Ammon's horn (tissue), 1 donor: ENCODE measurements at places on chromosomes 11 and 22.

DNA sequence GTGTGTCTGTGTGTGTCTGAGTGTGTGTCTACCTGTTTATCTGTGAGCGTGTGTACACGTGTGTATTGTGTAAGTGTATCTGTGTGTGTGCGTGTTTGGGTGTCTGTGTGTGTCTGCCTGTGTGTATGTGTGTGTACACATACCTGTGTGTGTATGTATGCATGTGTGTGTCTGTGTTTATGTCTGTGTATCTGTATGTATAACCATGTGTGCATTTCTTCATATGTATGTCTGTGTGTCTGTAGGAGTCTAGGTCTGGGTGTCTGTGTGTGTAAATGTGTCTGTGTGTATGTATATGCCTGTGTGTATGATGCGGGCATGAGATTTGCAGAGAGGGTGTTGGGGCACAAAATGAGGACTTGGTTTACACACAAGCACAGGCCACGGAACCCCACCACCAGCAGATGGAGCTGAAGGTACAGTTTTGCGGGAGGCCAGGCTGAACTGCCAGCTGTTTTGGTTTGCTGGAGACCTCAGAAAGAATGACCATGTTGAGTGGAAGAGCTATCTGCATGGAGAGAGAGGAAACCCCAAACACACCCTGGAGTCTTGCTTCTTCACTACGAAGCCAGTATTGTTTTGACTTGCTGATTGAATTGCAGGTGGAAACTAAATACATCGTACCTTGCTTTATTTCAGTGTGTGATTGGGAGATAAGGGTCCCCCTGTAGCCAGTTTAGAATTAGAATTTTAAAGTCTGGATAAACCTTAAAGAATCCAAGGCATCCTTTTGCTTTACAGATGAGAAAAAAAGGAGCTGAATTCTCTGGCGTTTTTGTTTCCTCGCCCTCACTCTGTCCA lies 497.2 kb downstream of the NTM start:
- peak; percentile 87 for DNase-seq

GRCh38 chr11:85914425-85914824 lies 59.2 kb downstream of the CCDC83 start:
- DNase-seq: no peak

DNA sequence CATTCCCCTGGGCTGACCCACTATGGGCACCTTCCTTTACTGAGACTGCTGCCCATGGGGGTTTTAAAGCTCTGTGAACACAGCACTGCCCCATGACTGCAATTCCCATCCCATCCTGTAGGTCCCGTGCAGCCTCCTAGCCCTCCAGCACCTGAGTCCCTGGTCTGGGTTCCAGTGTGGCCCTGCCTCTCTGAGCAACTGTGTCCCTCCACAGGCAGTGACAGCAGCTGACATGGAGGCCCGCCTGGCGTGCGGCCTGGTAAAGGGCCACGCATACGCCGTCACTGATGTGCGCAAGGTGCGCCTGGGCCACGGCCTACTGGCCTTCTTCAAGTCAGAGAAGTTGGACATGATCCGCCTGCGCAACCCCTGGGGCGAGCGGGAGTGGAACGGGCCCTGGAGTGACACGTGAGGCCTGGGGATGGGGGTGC lies 12.6 kb downstream of the OMP start:
- no peak for DNase-seq

- DNase-seq: no peak
Observed at GRCh38 chr11:64437426-64437825, 78.5 kb downstream of the RPS6KA4 start.

DNA sequence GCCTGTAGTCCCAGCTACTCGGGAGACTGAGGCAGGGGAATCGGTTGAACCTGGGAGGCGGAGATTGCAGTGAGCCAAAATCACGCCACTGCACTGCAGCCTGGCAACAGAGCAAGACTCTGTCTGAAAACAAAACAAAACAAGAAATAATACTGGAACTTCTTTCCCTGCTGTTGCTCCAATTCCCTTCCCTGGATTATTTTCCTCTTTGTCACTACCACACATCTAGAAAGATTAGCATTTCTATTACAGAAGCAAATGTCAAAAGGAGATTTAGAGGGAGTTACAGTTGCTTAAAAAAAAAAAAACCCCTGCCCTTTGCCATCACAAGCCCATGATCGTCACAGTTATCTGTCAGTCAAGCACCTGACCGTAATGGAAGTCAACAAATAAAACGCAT lies 17.7 kb upstream of the SCGB1D1 start:
- DNase-seq: no peak

GRCh38 chr11:130732476-130732875 lies 183.8 kb downstream of the SNX19 start:
- DNase-seq: no peak

DNA sequence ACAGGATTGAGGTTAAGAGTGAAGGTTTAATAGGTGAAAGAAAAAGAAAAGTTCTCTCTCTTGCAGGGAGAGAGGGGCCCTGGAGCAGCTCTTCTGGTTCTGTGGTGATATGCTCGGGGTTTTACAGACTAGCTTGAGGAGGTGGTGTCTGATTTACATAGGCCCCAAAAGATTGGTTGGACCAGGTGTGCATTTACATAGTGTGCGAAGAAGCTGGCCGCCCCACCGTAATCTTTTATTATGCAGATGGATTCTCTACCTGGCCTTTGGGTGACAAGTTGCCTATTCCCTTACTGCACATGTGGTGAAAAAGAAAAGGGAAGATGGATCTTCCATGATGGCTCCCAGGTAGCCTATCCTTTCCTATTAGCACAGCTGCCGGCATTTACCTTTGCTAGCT lies 219.9 kb upstream of the GRIA4 start:
- no peak for DNase-seq
